ENCODE measurements at places on chromosomes 7 and 10.

- DNase-seq, result no peak
These were observed 354 bp upstream of the FERD3L start for GRCh38 chr7:19145434-19146115.

DNA sequence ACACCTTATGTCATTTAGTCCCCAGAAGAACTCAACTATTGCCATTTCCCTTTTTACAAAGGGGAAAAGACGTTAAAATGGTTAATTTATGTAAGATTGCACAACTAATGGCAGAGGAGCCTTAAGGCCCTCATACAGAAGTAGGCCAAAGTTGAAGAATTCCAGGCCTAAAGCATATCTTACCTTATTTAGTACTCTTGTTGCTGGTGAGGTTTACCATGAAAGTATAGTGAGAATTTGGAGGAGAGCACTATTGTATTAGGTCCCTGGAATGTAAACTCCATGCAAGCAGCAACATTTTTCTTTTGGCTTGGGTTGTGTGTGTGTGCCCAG lies 731 bp upstream of the CRPPA start:
- no peak for DNase-seq

GRCh38 chr7:5421714-5422395 lies 1.8 kb downstream of the TNRC18 start:
- DNase-seq, result peak; percentile 46

DNA sequence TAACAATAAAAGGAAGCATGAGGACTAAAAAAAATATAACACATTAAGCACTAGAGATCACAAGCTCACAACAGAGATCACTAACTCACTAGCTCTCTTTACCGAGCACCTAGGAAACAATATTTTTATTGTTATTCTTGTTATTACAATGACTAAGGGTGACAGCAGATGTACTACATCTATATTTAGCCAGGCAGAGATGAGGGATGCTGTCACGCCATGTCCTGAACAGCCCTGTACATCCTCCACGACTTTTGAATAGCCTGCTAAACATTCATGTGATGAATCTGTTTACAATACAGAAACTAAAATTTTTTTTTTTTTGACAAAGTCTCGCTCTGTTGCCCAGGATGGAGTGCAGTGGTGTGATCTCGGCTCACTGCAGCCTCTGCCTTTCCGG lies 22.7 kb downstream of the FAM133B start:
- DNase-seq, result no peak

- DNase-seq, result no peak
These were observed 182.8 kb upstream of the TNS3 start for GRCh38 chr7:47764746-47765145.

DNA sequence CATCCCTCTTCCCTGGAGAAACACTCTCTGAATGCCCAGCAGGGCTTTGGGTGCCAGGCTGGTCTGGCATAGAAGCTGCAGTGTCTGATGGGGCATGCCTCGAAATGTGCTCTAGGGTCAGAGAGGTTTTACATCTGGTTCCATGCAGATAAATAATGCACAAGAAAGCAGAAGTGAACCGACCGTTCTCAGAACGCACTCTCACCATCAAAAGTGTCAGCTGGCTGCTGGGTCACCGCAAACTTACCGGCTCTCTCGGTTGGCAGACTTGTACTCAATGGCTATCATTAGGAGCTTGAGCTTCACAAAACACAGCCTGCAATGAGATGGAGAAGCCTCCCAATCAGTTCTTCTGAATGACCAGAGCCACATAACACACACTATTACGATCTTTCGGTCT lies 610.0 kb downstream of the KCNMA1 start:
- no peak for DNase-seq

DNA sequence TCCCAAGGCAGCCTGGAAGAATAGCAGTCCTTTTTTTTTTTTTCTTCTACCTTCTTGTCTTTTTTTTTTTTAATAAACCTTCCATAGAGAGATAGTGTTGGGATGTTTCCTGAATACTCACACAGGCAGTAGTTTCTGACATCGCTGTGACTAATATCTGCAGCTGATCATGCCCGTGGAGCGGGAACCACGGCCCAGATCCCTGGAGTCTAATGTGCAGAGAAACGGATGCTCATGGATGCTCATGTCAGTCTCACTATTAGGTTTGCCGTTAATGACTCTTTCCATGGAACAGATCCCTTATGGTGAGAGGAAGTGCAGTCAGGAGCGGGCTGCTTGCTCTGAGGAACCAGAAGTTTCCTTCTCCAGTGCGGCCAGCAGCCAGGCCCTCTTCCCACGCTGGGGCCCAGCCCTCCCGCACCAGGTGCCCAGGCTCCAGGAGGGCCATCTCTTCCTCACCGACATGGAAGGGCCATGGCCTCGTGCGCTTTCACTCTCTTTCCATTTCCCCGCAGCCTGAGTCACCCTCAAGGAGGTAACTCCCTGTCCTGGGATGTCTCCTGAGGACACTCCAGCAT lies 132.5 kb downstream of the WDR37 start:
- DNase-seq, result no peak

DNA sequence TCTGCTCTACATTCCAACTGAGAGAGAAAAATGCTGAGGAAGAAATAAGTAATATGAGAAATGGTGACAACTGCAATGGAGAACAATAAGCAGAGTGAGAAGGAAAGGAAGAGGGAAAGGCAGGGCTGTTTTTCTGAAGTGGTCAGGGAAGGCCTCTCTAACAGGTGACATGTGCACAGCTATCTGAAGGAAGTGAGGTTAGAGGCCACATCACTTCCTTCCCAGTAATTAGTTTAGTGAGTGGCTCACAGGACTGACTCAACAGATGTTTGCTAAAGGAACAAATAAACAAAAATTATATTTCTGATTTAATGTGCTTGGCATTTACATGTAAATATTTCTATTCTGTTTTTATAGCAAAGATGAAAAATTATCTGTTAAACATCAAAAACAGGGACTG lies 77.9 kb downstream of the ARHGAP21 start:
- DNase-seq, result no peak

DNA sequence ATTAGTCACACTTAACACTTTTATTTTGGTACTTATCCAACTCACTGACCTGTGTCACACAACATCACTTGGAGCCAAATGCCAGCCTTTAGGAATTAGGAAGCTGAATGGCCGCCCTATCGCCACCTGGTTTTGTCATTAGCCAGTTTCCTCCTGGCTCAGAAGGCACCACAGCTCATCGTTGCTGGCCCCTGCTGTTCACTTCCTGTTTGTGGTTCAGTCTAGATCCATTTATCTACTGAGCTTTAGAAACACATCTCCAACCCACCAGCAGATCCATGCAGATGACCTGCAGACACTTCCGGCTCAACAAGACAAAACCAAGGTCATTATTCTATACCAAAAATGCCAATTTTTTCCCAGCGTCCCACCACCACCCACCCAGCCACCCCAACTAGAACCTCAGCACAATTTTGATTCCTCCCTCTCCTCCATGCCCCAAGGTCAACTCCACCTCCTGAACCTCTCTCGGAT lies 193.5 kb upstream of the NEBL start:
- no peak for DNase-seq

DNA sequence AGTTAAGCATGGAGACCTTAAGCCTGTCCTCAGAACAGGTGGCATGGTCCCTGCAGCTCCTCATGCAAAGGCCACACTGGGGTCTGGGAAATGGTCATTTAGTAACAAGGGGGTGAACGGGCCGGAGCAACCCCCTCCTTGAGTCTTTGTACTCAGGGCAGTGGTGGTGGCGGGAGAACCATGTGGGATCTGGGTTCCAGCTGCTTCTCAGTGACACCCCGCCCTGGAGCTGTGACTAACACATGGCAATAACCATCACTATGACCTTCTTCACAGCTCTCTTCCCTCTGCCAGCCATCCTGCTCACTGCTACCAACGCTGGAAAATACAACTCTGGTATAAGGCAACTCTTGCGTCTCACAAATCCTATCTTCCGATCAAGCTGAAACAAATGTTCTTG lies 203.4 kb upstream of the FRMD4A start:
- no peak for DNase-seq

DNA sequence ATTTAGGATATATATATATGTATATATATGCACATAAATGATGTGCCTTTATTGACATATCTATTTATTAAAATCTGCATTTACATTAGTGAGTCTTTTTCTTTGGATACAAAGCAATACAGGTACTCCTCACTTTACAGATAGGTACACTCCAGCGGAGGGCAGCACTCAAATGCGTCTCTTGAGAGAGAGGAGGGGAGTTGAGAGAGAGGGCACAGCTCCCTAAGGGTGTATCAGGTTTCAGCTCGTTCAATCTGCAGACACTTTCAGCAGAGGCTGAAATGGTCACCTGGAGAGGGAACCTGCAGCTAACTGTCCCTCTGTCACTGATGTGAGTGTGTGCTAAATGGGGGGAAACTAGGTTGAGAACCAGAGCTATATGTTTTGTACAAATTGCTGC lies 21.5 kb downstream of the C10orf53 start:
- DNase-seq, result no peak

- no peak for DNase-seq
These were observed 326.4 kb downstream of the KCNMA1 start for GRCh38 chr10:77311186-77311585.

- DNase-seq, result no peak
These were observed 65.5 kb downstream of the CPVL start for GRCh38 chr7:29080803-29081202.

- no peak for DNase-seq
These were observed 6.6 kb downstream of the DGKI start for GRCh38 chr7:137839903-137840779.

DNA sequence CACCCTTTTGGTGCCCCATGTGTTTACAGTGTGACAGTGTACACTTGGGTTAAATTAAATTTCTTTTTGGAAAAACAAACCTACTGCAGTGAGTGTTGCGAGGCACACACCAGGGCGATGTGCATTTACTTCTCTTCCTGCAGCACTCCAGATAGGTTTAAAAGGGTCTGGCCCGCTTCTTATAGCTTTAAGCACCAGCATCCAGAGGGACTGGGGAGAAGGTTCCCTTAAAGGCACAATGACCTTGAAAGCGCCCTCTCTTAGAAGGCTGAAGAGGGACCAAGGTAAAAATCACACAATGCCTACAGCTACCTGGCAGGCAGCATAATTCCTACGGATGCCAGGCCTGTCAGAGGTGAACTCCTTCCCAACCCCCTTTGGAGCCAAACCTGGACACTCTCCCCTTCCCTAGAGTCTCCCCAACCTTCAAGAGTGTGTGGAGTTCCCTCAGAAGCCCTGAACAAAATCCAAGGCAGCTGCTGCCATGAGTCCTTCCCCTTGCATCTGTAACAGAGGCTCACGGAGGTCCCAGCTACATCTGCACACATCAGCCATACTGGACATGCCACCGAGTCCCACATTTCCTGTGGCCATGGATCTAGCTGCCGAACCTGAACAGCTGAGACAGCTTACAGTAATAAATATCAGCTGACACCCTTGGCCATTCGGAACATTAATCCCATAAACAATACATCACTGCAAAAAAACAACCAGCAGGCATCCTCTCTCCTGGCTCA lies 33.2 kb downstream of the TRIM8 start:
- DNase-seq, result no peak

DNA sequence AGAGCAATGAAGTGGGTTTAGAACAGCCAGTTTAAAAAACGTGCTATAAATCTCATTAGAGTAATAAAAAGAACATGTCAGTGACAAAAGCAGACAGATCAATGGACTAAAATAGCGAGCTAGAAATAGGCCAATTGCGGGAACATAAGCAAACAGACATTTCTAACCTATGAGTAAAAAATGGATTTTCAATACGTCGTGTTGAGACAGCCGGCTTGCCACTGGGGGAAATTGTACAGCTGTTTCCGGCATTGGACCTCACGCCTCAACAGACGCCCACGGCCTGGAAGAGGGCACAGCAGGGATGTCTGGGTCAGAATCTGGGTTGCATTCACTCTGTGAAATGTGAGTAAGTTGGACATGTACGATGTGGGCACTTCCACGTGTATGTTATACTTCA lies 92.9 kb downstream of the SVOPL start:
- DNase-seq, result no peak

DNA sequence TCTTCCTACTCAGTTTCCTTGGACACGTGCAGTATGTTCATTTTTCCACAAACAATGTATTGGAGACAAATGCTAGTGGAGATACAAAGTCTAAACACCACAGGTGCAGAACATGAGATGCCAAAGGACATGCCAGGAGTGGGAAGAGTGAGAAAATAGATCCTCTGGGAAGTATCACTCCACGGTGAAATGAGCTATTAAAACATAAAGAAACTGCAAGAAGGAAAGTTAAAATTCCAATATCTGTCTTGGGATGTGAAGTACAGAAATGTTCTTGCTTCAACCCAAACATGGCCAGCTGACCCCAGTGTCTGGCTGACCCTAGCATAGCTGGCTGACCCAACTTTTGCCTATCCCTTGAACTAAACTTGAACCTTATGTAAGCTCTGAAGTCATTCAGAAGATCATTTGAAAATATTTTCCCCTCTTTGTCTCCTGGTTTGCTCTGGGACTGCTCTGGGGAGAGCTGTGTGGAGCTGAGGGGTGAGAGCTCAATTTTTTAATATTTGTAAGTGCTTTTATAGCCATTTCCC lies 59.5 kb downstream of the FZD1 start:
- DNase-seq, result no peak

- DNase-seq, result no peak
These were observed 411.8 kb downstream of the ARL4A start for GRCh38 chr7:13099154-13099795.

GRCh38 chr7:11524476-11525397 lies 307.3 kb downstream of the THSD7A start:
- DNase-seq, result no peak

GRCh38 chr7:72919256-72919775 lies 5.6 kb upstream of the POM121 start:
- no peak for DNase-seq

DNA sequence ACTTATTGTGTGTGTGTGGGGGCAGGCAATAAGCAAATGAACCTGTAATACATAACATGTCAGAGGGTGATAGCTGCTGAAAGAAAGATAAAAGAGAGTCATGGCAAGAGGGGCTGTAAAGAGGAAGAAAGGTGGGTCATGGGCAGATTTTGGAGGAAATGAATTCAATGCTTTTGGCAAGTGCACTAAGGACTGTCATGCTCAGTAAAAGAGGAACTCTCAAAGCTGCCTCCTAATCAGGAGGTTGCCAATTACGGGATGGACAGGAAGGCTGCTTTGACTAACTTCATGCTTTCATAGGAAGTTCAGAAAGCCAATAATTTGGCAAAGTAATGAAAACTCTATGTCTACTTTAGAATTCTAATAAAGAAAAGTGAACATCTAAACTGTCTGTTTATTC lies 401.2 kb downstream of the SH2D4B start:
- DNase-seq, result no peak
